ENCODE measurements at places on chromosomes 6 and 20.
A peak's percentile ranks its signal among the peaks of the same experiment; 100 is the strongest.

- no peak for DNase-seq
These were observed 152.3 kb downstream of the CARMIL1 start for GRCh38 chr6:25431306-25431974.

GRCh38 chr6:139338795-139339194, 35.7 kb downstream of the CITED2 start:
- DNase-seq: no peak

- DNase-seq: no peak
These were observed 859 bp upstream of the SMIM29 start for GRCh38 chr6:34249469-34250261.

- DNase-seq: peak; percentile 82
These were observed 12.4 kb upstream of the CCN5 start for GRCh38 chr20:44702776-44703175.

DNA sequence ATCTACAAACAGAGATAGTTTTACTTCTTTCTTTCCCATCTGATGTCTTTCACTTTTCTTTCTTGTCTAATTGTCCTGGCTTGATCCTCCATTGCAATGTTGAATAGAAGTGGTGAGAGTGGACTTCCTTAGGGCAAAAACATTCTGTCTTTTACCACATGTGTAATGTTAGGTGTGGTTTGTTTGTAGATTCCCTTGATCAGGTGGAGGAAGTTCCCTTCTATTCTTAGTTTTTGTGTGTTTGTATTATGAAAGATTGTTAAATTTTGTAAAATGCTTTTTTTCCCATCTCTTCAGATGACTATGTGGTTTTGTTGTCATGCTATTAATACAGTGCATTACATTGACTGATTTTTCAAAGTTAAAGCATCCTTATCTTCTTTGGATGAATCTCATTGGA, 41.6 kb upstream of the DUSP22 start:
- no peak for DNase-seq
